Cardiac muscle cell (in vitro differentiated cells and primary cell): ENCODE measurements at places on chromosomes 3 and 15. TPM values are rescaled to one million over a fixed set of nuclear protein-coding genes. Genes with fewer than 3 reads are reported as not detected.

The TOMM70 gene
- total RNA-seq: 43.5 and 46.5 TPM in 2 replicates

The GOLGA8M gene
- total RNA-seq: 0.36 TPM in 1 of 2 replicates, not detected in the other

- peak; percentile 64 for DNase-seq
These were observed 18.8 kb downstream of the ATG7 start for GRCh38 chr3:11290743-11291680.

DNA sequence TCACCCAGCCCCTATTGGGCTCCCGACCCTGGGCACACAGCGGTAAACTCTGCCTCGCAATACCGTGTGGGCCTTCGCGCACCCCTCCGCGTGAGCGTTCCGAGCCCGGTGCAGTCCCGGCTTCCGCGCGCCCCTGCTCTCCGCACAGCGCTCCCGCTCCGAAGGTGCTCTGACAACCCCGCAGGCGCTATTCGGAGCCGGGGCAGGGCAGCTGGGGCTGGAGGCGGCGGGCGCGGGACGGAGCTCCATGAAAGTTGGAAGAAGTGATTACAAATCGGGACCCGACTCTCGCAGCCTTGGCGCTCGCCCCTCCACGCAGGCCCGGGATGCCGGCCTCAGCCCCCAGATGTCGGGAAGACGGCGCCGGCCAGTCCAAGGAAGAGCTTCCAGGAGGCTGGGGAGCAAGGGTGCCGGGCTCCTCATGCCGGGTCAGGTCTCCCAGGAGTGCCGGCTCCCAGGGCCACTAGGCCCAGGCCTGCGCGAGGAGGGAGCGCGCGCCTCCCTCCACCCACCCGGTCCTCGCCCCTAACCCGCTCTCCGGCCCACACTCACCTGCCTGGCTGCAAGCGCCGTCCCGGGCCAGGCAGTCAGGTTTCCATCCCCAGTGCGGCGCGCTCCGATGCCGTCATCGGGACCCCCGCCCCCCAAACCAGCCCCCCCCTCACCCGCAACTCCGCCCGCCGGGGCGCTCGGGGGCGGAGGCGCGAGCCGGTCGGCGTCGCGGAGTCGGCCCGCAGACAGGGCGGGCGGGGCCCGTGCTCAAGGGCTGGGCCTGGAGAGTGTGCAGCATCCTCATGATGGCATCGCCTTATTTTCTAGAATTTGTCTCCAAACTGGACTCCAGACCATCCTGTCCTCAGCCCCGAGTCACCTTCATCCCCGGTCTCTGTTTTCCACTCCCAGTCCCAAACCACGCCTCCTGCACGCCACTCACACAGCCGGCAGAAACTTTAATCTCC, at the start of gene KIF7:
KIF7 (minus strand) TSS at position 621 of the 959 bp plus-strand sequence. CDS start 2,537 bp downstream, outside the sequence.
- DNase-seq: peak; percentile 74

DNA sequence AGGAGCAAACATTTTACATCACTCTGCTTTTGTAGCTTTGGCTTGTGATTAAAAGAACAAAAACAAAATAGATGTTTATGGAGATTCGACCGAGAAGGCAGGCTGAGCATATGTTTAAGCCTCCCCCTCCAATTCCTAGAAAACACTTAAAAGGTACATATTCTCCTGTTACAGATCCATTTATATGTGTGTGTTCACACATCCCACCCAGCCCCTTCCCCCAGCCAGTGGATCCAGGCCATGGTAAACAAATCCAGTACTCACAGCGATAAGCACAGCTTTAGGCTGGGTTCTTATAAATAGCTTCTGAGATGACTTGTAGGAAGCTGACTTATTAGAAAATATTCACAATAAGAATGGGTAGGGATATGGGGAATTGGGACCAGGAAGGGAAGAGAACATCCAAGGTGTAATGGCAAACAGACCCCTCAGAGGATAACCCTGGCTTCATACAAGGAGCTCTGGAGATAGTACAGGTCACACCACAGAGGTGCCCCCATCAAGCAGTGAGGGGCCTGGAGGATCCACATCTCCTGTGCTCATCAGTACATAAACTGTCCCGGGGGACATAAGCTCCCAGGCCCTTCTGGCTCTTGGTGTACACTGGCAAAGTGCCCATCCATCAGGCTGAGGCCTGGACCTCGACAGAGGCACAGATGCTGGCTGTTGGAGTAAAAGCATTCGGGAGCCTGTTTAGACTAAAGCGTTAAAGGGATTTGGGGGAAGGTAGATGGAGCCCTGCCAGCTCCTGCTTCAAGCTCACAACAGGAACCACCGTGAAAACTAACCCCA, 70.0 kb upstream of the UBE2E1 start:
- DNase-seq: no peak

DNA sequence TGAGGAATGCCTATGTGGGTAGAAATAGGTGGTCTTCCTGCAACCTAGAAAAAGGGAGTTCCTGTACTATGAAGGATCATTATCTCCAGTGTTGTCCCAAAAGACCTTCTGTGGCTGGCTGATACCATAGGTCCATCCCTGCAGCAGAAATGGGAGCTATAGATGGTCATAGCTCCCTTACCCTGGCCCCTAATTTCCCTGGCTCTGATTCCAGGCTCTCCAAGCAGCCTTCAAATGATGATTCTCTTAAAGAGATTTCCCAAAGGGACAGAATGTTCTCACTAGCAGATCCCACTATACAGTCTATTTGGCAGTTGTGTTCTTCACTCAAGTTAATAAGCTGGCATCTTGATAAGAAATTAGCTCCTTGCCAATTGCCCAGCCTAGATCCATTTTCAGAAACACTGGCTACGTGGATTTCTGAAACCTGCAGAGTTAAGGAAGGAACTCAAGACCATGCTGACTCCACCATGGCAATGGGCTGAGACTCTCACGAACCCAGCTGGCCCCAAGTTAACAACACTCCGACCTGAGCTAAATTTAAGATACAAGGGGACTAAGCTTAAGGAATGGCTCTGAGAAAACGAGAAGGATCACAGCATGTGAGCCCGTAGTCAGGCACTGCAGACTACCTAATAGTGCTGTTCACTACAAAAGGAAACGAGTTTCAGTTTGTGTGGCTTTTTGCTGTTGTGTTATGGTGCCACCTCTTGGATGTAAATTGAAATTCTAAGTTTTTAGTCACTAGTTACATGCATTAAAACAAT, 11.4 kb downstream of the C15orf40 start:
- peak; percentile 45 for DNase-seq

GRCh38 chr3:112477891-112478290, 21.4 kb downstream of the BTLA start:
- DNase-seq: no peak

GRCh38 chr3:33383951-33384350, 56.3 kb downstream of the UBP1 start:
- no peak for DNase-seq

DNA sequence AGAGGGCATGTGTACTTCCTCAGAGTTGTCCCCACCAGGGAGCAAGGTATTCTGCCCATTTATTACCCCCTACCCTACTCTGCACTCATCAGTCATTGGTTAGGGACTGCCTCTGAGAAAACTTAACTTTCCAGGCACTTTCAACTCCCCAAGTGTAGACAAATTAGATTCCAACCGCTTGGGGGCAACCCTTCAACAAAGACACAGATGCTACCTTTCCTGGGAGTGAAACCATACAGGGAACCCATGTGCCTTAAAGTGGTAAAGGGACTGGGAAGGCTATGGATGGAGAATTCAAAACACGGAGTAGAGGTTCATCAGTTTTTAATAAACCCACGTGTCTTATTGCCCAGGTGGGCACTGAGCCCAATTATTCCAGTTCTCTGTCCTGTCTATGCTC, 19.4 kb upstream of the UBE2E2 start:
- peak; percentile 74 for DNase-seq

DNA sequence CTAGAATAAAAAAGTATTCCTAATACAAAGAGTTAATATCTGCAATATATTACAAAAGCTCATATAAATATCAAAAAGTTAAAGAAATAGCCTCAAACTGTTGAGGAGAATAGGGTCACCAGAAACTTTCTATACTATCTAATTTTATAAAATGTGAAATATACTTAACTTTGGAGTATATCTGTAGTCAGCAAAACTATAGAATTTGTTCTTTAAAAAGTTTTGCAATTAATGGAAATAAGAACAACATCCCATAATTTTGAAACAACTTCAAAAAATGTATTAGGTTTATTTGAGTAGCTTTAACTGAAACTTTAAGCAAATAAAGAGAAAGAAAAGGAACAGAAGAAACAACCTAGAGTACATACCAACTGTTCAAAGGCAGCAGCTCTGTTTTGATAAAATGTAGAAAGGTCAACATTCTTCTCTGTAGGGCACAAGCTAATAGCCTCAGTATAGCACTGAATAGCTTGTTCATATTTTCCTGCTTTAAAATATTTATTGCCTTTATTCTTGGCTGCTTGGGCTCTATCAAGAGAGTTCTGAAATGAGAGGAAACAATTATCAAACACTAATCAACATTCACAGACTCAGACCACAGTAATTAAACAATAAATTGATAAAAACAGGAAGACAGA, 14.3 kb downstream of the TOMM70 start:
- no peak for DNase-seq

DNA sequence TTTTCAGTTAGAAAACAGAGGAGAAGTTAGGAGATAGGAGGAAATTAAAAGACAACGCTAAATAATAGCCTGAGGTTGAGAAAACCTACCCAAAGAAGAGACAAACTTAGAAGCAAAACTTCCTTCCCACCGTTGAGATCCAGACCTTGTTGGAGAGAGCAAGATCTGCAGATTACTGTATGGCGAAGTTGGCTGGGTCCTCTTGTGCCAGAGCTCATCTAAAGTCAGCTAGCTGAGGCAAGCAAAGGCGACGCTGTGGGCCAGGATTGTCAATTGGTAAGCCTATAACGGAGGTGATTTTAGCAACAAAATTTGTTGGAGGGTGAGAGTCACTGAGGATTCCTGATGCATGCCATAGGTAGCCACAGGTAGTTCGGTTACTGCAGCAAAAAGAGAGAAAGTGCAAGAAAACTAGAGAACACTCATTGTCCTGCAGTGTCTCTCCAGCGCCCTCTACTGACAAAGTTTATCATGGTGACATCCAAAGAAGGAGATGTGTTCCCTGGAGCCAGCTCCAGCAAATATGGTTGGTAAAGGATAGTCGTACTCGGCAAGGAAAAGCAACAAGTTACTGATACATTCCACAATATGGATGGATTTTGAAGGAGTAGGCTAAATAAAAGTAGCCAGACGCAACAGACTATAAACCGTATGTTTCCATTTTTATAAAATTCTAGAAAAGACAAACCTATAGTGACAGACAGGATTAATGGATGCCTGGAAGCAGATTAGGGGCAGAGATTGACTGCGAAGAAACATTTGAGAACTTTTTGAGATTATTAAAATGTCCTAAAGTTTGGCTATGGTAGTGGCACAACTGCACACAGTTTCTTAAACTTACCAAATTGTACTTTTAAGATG, 9.8 kb upstream of the OR5K4 start:
- peak; percentile 69 for DNase-seq

GRCh38 chr3:165645191-165645590, 192.0 kb downstream of the BCHE start:
- DNase-seq: no peak
